CD14-positive monocyte (primary cell): ENCODE measurements at places on chromosomes 11 and 22.
A peak's percentile ranks its signal among the peaks of the same experiment; 100 is the strongest.

GRCh38 chr22:44163536-44163935 is 17.2 kb upstream of the PARVG start:
- no peak for DNase-seq

DNA sequence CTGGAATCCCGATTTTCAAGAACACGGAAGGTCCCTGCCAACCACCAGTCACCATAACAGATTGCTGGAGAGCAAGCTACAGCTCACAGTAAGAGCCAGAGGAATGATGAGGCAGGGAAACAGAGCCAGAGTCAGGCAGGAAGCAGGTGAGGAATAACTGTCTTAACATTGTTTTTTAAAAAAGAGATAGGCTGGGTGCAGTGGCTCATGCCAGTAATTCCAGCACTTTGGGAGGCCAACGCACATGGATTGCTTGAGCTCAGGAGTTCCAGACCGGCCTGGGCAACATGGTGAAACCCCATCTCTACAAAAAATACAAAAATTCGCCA is 13.5 kb upstream of the CASTOR1 start:
- no peak for DNase-seq

DNA sequence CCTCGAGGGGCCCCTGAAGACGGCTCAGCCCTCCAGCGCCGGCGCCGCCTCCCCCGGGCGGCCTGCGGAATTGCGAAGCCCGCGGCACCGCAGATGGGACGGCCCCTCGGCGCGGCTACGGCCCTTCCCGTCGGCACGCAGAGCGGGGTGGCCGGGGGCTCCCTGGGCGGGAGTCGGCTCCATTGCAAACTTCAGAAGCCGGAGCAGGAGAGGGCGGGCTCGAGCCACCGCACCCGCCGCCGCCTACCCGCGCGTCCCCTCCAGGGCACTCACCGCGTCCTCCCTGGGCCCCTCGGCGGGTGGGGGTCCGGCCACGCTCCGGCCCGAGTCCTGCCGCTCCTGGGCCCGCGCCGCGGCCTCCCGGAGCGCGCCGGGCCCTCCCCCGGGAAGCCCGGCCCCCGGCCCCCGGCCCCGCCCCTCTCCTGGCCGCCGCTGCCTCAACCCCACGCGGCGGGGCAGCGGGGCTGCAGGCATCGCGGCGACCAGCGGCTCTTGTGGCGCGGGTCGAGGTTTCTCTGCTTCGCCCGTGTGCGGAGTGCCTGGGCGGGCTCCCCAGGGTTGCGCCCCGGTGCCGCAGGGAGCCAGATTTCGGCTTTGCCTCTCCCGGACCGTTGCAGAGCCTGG is at the start of gene PACSIN3:
PACSIN3 (minus strand) TSS at position 359 of the 624 bp plus-strand sequence. CDS start 3,707 bp downstream, outside the sequence.
- DNase-seq: peak; percentile 24

GRCh38 chr11:22337596-22338485 is at the start of gene SLC17A6:
Gene SLC17A6 (plus strand): TSS chr11:22338381. CDS start chr11:22338534, 153 bp downstream.
- no peak for DNase-seq

- peak; percentile 83 for DNase-seq
These were observed 12.8 kb downstream of the ARAP1 start for GRCh38 chr11:72739240-72740059.
